Activated naive CD4-positive, alpha-beta T cell (primary cell): ENCODE measurements at places on chromosomes 4 and X.

- DNase-seq: no peak
Measured at GRCh38 chr4:81675791-81676393, 204.2 kb upstream of the RASGEF1B start.

DNA sequence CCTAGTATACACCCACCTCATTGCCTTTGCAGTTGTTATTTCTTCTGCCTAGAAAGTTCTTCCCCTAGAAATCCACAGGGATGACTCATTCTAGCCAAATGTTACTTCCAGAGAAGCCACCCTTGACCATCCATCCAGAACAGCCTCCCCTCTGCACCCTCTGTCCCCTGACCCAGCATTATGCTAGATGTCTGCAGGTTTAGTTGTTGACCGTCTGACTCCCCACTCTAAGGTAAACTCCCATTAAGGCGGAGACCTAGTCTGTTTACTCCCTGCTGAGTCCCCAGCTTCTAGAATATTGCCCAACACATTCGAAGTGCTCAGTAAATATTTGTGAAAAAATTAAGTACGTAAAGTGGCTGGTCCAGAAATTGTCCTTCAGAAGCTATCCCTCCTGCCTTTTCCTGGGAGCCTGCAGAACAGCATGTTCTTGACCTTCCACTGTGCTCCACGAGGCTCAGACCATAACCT is 11.0 kb downstream of the SRD5A3 start:
- DNase-seq: no peak

DNA sequence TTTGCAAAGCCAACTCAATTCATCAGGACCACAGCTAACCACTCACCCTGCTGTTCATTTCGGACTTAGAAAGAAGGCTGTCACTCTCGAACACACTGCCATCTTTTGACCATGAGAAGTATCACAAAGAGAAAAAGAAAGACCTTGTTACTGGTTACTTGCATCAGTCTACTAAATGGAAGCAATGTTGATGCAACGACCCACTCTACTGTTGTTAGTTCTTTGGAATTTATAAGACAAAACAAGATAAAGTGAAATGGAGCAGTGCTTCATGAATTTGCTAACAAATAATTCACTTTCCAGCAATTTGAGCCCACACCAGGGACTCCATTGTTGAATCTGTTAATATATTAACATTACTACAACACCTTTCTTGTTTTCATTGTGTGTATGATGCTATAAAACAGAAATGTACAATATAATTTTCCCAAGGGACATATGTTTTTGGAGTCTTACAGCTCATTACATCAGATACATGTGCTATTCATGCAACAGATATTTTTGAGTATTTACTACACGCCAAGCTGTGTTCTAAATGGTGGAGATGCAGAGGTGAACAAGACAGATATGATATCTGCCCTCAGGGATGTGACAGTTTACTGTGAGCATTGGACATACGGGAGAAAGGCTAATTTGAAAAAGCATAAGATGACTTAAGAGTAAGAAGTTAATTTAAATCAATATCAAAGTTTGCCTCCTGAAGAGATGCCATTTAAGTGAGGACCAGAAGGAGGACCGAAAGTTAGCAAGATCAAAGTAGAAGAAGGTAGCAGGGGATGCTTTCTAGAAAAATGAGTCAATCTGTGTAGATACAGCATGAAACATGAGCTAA is 87.2 kb downstream of the AREG start:
- no peak for DNase-seq

GRCh38 chr4:67608027-67608426 is 49.5 kb downstream of the STAP1 start:
- DNase-seq: no peak

DNA sequence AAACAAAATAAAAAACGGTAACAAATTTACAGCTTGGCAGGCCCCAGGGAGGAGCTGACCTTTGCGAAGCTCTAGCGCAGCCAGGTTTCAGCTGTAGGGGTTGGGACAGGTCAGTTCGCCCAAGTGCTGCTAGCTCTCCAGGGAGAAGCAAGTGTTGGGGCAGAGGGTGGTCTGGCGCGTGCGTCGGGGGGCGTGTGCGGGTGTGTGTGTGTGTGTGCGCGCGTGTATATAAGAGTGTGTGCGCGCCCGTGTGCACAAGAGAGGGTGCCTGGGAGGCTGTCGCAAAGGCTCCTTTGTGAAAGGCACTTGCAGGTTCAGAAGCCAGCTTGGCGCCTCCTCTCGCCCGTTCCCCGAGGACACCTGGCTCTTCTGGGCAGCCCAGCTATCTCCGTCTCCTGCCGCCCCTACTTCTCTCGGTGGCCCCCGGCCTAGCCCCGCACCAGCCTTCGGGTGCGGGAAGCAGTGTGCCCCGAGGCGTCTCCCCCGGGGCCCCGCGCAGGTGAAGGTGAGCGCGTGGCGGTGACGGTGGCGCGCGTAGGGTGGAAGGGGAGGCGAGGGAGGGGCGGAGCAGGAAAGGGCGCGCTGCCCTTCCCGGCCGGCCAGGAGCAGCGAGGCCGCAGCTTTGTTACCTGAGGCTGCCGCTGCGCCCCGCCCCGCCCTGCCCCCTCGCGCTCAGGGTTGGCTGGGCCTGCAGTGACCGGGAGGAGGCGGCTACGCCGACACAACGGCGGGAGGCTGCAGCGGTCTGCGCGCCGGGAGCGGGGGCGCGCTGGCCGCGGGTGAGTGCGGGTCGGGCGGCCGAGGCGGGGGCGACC is at the start of gene FHDC1:
FHDC1 (plus strand) TSS at position 693 of the 815 bp plus-strand sequence. CDS start 6,735 bp downstream, outside the sequence.
- DNase-seq: no peak

- peak; percentile 50 for DNase-seq
Measured at GRCh38 chr4:7043284-7044136, at the start of gene TADA2B. TSS of gene TADA2B (plus strand) at chr4:7043372. CDS start at chr4:7043580, 208 bp downstream.

DNA sequence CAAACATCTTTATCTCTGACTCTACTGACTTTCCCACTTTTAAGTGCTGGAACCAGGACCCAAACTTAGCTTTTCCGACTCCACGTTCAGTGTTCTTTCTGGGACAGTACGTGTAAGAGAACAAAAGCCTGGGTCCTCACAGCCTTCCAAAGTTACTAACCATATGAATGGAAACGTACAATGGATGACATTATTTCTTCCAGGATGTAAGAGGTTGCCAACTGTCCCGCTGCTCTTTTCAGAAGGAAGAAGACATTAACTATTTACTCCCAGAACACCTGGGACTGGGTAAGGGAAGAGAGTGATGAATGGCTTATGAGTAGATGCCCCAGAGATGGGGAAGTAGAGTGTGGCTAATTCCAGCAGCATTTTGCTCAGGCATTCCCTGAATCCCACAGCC is 114.7 kb downstream of the TRAPPC11 start:
- DNase-seq: no peak

DNA sequence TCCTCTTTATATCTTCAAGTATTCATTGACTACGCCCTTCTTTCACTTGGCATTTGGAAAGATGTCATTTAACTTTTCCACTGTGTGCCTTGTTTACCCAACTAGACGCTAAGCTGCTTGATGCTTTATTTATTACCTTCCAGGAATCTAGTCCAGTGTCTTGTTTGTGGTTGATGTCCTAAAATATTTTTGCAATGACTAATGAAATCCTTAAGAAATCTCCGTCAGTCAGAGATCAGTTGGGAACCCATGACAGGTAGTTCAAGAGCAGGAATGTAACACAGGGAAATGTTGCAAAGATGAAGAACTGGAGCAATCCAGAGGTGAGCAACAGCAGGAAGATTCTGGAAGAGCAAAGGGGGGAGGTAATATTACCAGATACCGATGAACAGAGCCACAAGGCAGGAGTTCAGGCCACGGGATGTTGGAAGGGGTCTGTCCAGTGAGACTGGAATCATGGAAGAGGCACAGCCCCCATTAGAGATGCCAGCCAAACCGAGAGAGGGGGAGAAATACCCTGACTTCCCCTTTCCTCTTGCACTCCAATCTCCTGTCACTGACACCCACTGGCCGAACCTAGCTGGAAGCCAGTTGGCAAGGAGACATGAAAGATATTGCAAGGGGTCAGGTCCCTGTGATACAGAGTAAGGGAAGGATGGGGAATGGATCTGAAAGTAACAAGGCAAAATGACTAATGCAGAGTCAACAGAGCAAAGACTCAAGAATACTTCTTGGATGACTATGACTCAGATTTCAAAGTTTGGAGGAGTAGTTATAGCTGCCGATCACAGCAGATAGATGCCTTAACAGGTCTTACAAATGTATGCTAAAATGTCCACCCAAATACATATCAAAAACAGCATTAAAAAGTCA is 62.7 kb upstream of the PHKA2 start:
- no peak for DNase-seq

GRCh38 chrX:31012509-31013025 is 59.3 kb downstream of the FTHL17 start:
- no peak for DNase-seq

DNA sequence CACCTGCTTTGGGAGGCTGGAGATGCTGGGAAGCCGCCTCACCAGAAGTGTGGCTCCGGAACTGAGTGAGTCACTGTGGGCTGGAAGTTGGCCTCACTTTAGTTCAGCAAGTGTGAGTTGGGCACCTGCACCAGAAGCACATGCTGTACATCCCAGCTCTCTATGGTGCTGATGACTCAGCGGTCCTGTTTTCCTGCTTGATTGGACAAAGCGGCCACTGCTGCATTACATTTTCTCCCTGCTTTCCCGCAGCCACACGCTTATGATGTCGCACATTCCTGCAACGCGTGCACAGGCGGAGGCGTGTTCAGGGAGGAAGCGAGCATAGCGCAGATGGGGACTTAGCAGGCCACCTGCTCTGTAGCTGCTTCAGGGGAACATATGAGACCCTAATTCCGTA is 26.7 kb upstream of the CLDN34 start:
- no peak for DNase-seq

- DNase-seq: no peak
Measured at GRCh38 chr4:113300471-113300928, 251.0 kb downstream of the ANK2 start.

DNA sequence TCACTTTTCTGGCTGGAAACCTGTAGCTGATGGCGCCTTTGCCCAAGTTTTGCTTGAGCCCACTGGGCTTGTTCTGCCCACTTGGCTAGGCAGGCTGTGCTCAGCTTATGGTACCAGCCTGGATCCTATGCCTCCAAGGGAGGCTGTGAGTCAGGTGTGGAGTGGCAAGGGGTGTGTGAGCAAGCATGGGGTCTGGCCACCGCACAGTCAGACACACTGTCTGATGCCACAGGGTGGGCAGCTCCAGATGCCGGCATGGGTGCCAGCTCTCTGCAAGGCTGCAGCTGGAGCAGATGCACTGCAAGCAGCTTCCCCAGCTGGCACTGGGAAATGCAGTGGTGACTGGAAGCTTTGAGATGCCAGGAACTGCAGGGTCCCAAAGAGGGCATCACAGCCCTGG is 16.3 kb upstream of the GIMD1 start:
- no peak for DNase-seq
